ENCODE measurements at places on chromosomes 11 and 22.

GRCh38 chr11:58674609-58675008 lies 52.1 kb downstream of the CNTF start:
- no peak for DNase-seq

GRCh38 chr11:123212406-123212805 lies 17.4 kb upstream of the CLMP start:
- no peak for DNase-seq

GRCh38 chr11:73810637-73811036 lies 23.0 kb downstream of the MRPL48 start:
- DNase-seq = no peak

DNA sequence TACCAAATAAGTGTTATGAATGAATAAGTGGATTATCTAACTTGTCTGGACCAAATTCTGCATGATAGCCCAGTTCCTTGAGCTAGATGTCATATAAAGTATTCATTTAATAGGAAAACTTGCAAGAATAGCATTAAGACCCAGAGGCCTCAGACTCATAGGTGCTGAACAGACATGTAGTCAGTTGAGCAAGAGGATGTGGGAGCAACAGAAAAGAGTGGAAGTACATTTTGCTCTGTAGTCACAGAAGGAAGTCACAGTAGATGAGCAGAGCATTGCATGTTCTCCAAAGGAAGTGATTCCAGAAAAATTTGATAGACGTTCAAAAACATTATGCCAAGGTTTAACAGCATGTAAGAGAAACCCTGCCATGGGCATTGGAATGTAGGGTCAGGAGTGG lies 9.5 kb downstream of the HOATZ start:
- DNase-seq = no peak

- no peak for DNase-seq
Measured at GRCh38 chr11:126416542-126417090, 61.1 kb downstream of the ST3GAL4 start.

- DNase-seq = no peak
Measured at GRCh38 chr22:49555526-49555925, 272.1 kb downstream of the BRD1 start.

GRCh38 chr11:112315057-112315720 lies 54.5 kb upstream of the PLET1 start:
- no peak for DNase-seq

- no peak for DNase-seq
Measured at GRCh38 chr11:72138821-72139390, 3.4 kb downstream of the FOLR3 start.

DNA sequence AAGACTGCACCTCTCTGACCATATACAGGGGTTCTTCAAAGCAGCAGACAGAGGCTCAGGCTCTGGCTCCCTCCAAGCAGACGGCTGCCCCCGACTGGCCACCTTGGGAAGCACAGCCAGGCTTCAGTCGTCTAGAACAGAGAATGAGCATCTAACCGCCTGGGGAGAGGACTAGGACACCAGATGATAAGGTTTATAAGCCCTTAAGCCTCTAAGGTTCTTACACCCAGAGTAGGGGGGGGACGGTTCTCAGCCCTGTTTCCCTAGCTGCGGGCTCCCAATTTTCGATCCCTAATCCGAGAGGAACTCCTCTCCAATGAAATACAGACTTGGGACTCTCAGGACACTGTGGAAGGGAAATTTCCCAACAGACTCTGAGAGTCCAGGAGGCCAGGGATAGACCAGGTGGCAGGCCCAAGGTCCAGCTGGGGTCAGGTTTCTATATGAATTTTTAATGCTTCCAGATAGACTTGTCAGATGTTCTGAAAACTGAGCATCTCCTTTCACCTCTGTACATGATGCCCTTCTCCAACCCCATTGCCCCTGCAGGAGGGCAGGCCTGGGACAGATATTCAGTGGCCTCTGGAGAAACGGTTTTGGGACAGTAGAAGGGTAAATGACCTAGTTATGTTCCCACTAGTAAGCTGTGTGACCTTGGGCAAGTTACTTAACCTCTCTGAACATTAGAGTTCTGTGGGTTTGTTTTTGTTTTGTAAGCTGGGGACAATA lies 20.2 kb downstream of the RTN4RL2 start:
- DNase-seq = peak; percentile 42

- DNase-seq = no peak
Measured at GRCh38 chr11:73217810-73218105, 323 bp upstream of the P2RY2 start.

GRCh38 chr11:83255366-83255765 lies 30.8 kb downstream of the CCDC90B start:
- DNase-seq = no peak

GRCh38 chr11:12693094-12693478 lies 18.9 kb downstream of the TEAD1 start:
- DNase-seq = no peak

DNA sequence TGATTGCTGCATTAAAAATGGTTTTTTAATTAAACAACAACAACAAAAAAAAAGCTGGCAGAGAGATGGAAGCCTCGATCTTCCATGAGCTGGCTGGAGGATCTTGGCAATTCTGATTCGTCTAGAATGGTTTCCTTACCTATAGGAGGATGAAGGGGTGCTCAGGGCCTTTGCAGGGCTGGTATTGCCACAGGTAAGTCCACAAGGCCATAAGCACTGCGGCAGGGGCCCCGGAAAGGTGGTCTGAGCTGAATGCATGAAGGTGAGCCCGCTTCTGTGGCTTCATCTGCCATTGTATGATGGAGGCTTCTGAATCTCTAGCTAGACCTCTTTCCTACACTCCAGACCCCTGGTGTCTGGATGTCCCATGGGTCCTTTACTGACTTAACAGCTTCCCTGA lies 101.5 kb downstream of the TSPAN18 start:
- DNase-seq = no peak

DNA sequence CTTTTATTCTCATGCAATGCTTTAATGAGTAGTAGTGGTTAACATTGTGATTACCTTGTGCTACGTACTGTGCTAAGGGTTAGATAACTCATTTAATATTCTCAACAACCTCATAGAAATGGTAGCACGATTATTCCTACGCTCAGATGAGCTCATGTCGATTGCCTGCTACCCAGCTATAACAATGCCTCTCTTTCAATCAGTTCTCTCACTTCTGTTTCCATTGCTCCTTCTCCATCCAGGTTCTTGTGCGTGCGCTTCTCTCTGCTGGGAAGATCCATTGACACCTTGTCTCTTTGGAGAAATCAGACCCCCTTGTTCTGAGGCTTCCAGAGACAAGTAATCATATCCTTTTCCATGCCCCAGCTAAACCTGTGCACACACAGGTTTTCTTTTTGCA lies 120.8 kb downstream of the NECTIN1 start:
- DNase-seq = no peak

DNA sequence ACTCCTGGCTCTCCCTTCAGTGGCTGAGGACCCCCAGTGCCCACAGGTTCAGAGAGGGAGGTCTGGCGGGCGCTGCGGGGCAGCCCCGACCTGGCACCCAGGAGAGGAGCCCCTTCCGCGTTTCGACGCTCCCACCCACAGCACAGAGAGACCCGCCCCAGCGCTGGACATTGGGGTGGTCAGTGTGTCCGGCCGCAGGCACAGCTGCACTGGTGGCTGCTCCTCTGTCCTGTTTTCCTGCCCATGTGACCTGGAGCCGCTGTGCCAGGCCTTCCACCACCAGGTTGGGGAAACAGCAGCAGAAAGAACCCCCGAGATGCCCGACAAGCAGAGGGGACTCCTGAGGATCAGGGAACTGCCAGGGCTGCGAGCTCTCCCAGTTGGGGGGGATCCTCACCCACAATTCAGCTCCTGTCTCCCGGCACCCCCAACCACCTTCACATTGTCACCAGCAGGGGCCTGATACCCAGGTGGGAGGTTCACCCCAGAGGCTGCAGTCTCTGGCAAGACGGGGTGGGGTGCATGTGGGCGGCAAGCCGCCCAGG lies 13.6 kb downstream of the KRTAP5-5 start:
- DNase-seq = no peak

DNA sequence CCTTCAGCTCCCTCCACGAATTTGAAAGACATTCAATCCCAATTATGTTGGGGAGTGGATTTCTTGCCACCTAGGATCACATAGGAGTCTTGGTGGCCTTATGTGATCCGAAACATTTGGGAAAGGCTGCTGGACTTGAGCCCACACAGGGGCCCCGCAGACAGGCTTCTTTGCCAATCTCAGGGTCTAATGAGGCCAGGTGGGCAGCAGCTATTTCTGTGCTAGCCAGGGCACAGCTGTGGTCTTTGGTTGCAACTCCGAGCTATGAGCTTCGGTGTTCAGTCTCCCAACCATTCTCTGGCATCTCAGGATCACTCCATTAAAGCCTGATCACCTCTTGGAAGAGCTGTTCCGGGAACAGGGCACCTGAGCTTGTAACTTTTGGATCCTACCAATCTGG lies 84.4 kb downstream of the TP53I11 start:
- no peak for DNase-seq

DNA sequence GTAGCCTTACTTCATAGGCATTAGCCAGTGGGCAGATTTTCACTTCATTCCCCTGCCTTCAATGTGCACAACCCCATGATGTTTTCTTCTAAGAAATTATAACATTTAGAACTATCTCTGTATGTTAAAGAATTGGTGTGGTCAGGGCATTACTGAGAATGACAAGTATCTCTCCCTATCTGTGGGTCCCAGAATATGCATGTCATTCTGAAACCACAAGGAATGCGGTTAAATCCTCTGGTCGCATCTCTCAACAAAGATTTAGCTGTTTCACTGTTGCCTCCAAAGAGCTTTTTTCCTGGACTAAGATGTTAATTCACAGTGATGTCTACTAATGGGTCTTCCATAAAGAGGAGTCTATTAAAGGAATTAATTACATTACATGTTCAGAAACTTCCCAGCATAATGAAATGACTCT lies 62.7 kb downstream of the LIF start:
- no peak for DNase-seq

DNA sequence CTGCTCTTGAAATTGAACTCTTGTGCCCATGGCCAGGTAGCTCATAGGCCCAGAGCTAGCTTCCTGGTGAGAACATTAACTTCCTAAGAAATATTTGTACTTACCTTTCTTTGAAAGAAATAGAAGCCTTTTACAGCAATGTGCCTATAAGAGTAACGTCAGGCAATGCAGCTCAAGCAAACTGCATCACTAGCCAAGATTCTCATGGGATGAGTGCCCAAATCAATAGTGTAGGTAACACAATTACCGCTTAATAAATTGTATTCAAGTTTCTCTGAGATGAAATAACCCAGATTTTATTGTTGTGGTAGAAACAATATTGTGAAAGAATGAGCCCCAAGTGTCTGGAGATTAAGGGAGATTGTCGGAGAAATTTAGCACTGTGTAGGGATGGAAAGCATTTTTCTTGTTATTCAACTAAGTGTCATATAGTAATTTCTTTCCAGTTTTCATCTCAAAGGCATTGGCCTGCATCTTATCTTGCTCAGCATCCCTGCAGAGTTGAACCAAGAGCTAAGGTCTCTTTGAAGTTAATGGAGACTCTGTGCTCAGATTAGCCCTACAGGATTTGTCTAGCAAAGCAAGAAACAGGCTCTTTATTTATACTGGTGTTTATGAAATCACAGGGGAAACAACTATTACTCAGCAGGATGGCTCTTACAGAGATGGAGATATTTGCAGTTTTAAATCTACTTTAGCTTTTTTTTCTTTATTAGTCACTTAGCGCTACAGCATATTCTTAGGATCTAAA lies 321.0 kb upstream of the PDGFD start:
- DNase-seq = no peak

DNA sequence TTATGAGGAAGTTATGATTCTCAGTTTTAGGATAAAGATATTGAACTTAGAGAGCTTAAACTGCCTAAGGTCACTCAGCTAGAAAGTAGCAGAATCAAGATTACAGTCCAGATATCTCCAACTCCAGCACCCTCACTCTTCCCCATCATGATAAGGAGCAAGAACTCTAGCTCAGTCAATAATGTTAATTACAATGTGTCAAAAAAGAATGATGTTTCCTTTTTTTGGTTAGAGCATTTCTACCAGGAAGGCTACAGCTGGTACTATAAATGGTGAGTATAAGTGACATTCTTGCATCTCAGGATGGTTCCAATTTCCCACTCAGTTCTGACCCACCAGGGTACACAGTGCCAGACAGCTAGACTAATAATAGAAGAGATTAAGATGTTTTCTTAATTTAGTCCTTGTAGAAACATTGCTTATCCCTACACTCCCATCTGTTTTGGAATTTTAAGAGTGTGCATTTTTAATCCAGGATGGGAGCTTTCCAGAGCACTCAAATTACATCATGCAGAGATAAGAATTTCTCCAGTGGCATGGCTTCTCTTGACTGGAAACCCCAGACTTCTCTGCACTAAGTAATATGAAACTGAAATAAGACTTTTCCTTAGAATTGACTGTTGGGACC lies 21.6 kb upstream of the BBOX1 start:
- DNase-seq = no peak

DNA sequence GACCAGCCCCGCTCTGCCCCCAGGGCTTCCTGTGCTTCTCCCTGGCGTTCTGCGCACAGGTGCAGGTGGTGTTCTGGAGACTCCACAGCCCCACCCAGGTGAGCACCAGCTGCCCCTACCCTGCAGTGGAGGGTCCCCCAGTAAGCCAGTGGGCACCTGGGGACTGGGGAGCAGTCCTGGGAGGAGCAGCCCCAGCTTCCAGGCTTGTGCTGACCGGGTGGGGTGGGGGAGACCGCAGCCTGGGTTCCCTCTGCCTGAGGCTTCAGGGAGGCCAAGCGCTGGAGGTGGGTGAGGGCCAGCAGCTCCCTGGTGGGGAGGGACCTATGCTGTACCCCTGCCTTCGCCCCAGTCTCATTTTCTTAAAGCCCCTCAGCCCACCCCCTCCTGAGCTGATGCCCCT lies 6.9 kb downstream of the TSPAN32 start:
- DNase-seq = no peak

- DNase-seq = no peak
Measured at GRCh38 chr11:30553521-30554110, 32.5 kb downstream of the MPPED2 start.

GRCh38 chr11:7570938-7571521 lies 57.2 kb downstream of the PPFIBP2 start:
- DNase-seq = no peak

- no peak for DNase-seq
Measured at GRCh38 chr22:18980829-18981228, 44.7 kb upstream of the PRODH start.

- DNase-seq = no peak
Measured at GRCh38 chr22:45428391-45429385, 15.2 kb downstream of the RIBC2 start.

- DNase-seq = no peak
Measured at GRCh38 chr11:122983438-122984185, 2.0 kb upstream of the BSX start.

DNA sequence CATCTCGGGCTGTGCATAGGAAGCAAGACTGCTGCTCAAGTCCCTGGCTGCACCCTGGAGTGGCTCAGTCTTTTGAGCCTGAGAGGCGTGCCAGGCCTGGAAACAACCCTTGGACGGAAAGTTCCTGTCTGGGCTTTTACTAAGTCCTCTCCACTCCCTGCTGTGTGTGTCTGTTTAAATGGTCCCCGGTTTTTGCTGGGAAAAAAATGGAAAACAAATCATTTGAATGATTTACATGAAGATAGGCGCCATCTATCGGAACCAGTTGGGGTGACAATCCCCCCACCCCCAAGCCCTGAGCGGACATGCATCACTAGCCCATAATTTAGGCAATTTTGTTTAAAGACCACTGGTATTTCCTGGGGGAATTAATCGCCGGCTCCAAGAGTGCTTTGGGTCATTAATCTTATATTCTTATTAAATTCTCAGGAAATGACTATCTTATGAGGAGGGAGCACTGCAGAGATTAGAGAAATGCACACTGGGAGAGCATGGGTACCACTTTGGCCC lies 2.7 kb upstream of the GAB2 start:
- peak; percentile 58 for DNase-seq
